ENCODE measurements at places on chromosomes 6 and 20. TPM values are rescaled to one million over a fixed set of nuclear protein-coding genes. Genes with fewer than 3 reads are reported as not detected.

CRISP3 gene
- not detected for total RNA-seq

SFTA2 gene
- total RNA-seq = not detected

COL9A1 gene
- not detected for total RNA-seq

SUPT3H gene
- total RNA-seq = 2.8 TPM

BNIP5 gene
- total RNA-seq = not detected

SIRPG gene
- not detected for total RNA-seq

RBCK1 gene
- total RNA-seq = 46.4 TPM

TPMT gene
- total RNA-seq = 8.7 TPM

PKIB gene
- total RNA-seq = not detected

POFUT1 gene
- 24.6 TPM for total RNA-seq

DUSP15 gene
- 0.79 TPM for total RNA-seq

SNAP25 gene
- 0.22 TPM for total RNA-seq

PKHD1 gene
- not detected for total RNA-seq

DNAH8 gene
- total RNA-seq = not detected

RANBP9 gene
- total RNA-seq = 21.0 TPM

HLA-DQB1 gene
- total RNA-seq = not detected

COX4I2 gene
- total RNA-seq = not detected

SLA2 gene
- total RNA-seq = not detected

UBD gene
- 39.0 TPM for total RNA-seq

SLC4A11 gene
- total RNA-seq = 5.2 TPM

HLA-DOA gene
- not detected for total RNA-seq

HTR1B gene
- 2.4 TPM for total RNA-seq

BPIFA1 gene
- total RNA-seq = not detected

C6orf141 gene
- total RNA-seq = 61.3 TPM

MAP3K5 gene
- 3.3 TPM for total RNA-seq

CGAS gene
- total RNA-seq = 0.60 TPM

PNISR gene
- total RNA-seq = 35.3 TPM

SAPCD1 gene
- total RNA-seq = 1.6 TPM

Measured in lung microvascular endothelial cell (primary cell).